ENCODE measurements at places on chromosomes 1 and 21. TPM values are rescaled to one million over a fixed set of nuclear protein-coding genes. Genes with fewer than 3 reads are reported as not detected.

Gene PCNX2
- total RNA-seq, result 24.1 TPM

Gene CD84
- total RNA-seq, result 3.0 TPM

Gene KRTAP22-1
- total RNA-seq, result not detected

Gene BMP8A
- 5.7 TPM for total RNA-seq

Gene LCK
- total RNA-seq, result not detected

Gene PADI3
- not detected for total RNA-seq

Gene CNTN2
- not detected for total RNA-seq

Gene TNNT2
- total RNA-seq, result not detected

Gene SPRR4
- total RNA-seq, result not detected

Gene SLFNL1
- 0.33 TPM for total RNA-seq

Gene PEX11B
- 10.5 TPM for total RNA-seq

Gene CYP4A22
- total RNA-seq, result not detected

Gene CD1B
- total RNA-seq, result not detected

Gene HYI
- 101 TPM for total RNA-seq

Gene HJV
- not detected for total RNA-seq

Gene CGN
- total RNA-seq, result 31.0 TPM

DNA sequence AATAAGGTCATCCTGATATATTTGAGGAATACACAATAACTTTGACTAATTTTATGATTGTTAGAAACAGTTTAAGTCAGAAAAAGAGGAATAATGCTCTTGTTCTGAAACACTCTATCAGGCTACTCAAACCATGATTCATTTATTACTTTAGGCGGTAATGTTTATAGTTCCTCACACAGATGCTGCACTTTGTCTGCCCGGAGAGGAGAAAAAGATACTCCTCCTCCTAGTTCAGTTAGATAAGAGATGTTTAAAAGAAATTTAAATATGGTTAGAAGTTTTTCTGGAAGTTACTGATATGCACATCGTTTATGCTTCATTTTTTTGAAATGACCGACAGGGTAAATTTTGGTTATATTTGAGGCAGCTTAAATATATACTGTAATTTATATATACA lies 103.0 kb downstream of the ZMYM4 start:
- DNase-seq, result no peak

- no peak for DNase-seq
Measured at GRCh38 chr1:200590001-200590400, 30.6 kb downstream of the KIF14 start.

DNA sequence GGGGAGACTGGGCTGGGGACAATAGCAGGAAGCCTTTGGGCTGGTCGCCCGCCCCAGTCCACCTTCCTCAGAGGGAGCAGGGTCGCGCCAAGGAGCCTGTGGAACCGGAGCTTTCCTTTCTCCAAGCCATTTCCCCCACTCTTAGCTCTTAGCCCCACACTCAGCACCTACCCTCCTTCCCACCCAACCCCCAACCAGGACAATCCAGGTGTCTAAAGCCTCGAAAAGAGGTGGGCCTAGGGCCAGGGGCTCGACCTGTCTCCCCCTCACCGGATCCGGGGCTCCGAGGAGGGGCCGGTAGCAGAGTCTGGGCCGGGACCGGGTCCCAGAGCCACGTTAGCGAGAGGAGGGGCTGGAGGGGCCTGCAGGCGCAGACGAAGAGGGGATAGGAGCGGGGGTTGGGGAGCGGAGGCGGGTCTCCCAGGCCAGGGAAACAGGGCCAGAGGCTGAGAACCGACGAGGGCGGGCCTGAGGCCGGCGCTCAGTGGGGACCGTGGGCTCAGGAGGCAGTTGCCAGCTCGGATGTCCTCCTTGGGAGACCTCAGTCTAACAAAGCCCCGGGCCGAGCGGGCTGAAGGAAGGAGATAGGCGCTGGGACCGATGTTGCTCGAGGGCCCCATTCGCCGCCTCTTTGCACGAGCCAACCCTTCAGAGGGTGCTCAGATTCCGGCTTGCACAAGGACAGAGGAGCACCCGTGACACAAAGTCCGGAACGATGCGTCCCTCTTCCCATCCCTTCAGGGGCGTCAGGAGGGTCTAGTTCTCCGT lies 943 bp downstream of the SEMA6C start:
- DNase-seq, result no peak

GRCh38 chr1:221988829-221989228 lies 246.9 kb upstream of the DUSP10 start:
- no peak for DNase-seq

DNA sequence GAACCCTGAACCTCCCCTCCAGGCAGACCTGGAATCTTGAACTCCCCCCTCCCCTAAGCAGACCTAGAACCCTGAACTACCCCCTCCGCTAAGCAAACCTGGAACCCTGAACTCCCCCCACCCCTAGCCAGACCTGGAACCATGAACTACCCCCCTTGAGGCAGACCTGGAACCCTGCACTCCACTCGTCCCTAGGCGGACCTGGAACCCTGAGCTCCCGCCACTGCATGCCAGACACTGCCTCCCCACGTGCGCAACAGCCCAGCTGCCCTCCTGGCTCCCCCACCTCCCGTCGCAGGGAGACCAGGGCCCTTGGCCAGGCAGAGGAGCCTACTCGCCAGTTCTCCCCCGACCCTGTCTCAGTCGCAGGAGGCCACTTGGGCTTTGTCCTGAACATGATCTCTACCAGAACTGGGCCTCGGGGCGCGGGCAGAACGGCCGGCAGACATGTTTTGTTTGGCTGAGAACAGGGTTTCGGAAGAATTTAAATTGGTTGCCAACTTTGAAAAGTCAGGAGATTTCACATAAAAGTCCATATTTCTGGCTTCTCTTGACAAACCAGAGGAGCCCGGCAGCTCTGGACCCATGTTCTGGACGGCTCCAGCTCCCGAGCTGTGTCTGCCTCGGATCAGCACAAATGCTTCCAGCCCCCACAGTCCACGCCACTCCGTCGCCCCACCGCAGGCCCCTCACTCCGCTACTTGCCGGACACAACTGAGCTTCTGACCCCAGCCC lies 9.2 kb upstream of the PLEKHG5 start:
- no peak for DNase-seq

GRCh38 chr1:206953626-206954025 lies 7.4 kb upstream of the PIGR start:
- DNase-seq, result peak; percentile 44

GRCh38 chr1:41613689-41614574 lies 129.4 kb upstream of the EDN2 start:
- DNase-seq, result no peak

GRCh38 chr1:231557411-231557810 lies 28.9 kb downstream of the TSNAX start:
- DNase-seq, result no peak

- peak; percentile 67 for DNase-seq
Measured at GRCh38 chr21:32412162-32413014, at the start of gene EVA1C. EVA1C (plus strand) TSS chr21:32412706; CDS start chr21:32412854, 148 bp downstream.

- DNase-seq, result no peak
Measured at GRCh38 chr1:74683656-74684055, 10.1 kb upstream of the ERICH3 start.

- no peak for DNase-seq
Measured at GRCh38 chr1:184708084-184708676, 46.5 kb downstream of the EDEM3 start.

DNA sequence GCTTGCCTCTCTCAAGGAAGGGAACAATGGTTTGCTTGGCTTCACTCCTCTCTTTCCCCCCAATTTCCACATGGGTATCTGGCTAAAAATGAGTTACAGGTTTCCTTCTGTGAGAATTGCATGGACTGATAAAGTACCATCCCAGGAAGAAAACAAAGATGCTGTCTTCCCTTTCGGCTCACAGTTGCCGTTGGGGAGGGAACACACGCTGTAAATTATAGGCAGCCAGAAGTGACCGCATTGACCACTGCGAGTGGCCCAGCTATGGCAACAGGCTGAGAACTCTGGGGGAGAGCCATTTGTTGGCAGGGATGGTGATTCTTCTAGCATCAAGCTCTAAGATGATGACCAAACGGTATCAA lies 2.9 kb downstream of the RUNX1 start:
- no peak for DNase-seq

GRCh38 chr21:34302521-34302920 lies 61.3 kb upstream of the KCNE2 start:
- DNase-seq, result no peak

GRCh38 chr1:244659694-244660093 lies 6.8 kb downstream of the DESI2 start:
- no peak for DNase-seq

- DNase-seq, result no peak
Measured at GRCh38 chr1:176605176-176605575, 142.2 kb downstream of the PAPPA2 start.

- no peak for DNase-seq
Measured at GRCh38 chr1:93874025-93874651, 4.9 kb downstream of the DNTTIP2 start.

GRCh38 chr21:41863439-41863740 lies 15.8 kb downstream of the PRDM15 start:
- no peak for DNase-seq
